ENCODE measurements at places on chromosomes 2 and 18.

- no peak for DNase-seq
Measured at GRCh38 chr2:236963631-236964182, 122.0 kb upstream of the COPS8 start.

GRCh38 chr2:156346731-156347130 is 14.2 kb upstream of the NR4A2 start:
- DNase-seq, result no peak

- DNase-seq, result no peak
Measured at GRCh38 chr2:32947076-32947483, 327 bp downstream of the LTBP1 start.

DNA sequence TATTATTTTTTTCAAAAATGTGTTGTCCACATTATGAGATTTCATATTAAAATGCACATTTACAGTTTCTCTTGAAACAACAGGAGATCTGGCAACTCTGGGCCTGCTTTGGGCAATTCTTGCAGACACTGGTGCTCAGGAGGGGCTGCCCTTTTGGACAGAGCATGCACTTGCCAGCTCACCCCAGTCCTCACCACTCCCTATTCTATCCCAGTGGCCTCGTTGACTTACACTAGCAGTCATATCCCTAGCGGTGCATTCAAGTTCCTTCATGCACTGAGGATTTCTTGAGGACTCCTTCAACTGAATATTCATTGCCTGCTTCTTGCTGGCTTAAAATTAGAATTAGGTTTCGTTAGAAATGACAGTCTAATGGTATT is 87.9 kb upstream of the FHL2 start:
- DNase-seq, result no peak

GRCh38 chr2:98558852-98559530 is 49.3 kb downstream of the COA5 start:
- peak; percentile 61 for DNase-seq

DNA sequence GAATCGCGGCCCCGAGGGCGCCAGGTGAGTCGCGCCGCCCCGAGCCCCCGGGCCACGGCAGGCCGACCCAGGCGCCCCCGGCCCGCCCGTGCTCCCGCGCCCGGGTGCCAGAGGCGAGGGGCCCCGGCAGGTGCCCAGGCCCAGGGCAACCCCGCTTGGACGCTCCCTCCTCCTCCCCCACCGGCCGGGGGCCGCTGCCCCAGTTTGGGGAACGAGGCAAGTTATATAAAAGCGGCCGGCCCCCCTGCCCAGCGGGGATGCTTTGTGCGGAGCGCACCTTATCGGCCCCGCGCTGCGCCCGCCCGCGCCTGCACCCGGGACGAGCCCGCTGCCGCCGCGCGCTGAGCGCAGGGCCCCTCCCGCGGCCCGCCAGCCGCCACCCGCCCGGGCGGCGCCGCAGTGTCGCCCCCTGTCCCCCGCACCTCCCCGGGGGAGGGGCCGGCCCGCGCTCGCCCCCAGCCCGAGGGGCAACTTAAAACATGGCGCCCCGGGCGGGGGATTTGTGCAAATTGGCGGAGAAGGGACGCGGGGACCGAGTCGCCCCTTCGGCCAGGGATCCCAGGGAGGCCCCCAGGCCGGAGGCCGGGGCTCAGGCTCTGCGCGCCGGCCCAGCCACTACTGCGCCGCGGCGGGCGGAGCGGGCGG is 639 bp downstream of the EPB41L3 start:
- DNase-seq, result no peak

- no peak for DNase-seq
Measured at GRCh38 chr2:177385151-177385550, 7.4 kb upstream of the AGPS start.

DNA sequence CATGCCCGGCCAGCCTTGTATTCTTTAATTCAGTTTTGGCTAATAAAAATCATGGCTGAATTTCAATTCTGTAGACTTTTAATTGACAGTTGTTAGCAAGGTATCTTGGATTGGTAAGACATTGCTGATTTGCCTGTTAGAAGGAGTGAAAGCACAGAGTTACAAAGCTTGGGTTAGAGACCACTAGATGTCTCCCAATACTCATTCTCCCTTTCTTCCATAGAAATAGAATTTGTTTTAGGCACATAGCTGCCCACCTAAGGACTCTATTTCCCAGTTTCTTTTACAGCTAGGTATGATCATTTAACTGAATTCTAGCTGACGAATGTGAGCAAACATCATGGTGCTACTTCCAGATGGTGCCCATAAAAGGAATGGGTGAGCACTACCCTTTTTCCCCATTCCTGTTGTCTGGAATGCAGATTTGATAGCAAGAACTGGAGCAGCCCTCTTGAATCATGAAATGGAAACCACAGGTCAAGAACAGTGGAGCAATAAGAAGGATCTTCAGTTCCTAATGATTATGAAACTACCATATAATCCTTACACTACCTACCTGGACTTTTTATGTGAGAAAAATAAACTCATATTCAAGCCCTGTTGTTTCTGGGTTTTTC is 17.5 kb downstream of the PECR start:
- DNase-seq, result peak; percentile 93

DNA sequence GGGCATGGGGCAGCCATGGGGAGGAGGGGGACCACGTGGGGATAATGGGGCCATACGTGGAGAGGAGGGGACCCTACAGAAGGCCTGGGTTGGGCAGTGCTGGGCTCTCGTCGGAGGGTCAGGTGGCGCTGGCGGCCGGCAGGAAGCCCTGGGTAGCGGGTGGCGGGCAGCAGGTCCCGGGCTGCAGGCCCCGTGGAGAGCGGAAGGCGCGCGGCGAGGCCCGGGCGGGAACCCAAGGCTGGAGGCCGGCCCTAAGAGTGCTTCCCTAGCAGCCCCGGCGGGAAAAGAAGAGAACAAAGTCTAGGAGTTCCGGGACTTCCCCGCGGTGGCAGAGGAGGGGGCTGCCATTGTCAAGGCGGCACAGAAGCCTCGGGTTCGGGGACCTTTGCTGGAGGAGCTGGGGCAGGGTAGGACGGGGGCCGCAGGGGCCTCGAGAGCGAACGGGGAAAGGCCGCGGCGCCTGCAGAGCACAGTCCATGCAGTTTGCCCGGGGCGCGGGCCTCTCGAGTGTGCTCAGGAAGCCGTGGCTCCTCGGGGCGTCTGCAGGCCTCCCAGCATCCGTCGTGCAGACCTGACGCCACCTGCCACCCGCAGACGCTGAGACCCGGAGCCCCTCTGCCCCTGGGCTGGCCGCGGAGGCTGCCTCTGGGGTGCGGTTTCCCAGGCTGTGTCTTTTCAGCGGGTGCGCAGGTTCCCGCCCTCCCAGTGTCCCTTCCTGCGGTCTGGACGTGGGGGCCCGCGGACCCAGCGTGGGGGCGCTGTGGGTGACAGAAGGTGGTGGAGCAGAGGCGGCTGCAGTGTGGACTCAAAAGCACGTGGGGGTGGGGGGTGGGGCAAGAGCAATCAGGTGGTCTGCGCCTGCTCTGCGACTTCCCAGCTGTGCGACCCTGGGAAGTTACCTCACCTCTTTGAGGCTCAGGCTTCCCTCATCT is 19.4 kb upstream of the NCL start:
- DNase-seq, result peak; percentile 7

DNA sequence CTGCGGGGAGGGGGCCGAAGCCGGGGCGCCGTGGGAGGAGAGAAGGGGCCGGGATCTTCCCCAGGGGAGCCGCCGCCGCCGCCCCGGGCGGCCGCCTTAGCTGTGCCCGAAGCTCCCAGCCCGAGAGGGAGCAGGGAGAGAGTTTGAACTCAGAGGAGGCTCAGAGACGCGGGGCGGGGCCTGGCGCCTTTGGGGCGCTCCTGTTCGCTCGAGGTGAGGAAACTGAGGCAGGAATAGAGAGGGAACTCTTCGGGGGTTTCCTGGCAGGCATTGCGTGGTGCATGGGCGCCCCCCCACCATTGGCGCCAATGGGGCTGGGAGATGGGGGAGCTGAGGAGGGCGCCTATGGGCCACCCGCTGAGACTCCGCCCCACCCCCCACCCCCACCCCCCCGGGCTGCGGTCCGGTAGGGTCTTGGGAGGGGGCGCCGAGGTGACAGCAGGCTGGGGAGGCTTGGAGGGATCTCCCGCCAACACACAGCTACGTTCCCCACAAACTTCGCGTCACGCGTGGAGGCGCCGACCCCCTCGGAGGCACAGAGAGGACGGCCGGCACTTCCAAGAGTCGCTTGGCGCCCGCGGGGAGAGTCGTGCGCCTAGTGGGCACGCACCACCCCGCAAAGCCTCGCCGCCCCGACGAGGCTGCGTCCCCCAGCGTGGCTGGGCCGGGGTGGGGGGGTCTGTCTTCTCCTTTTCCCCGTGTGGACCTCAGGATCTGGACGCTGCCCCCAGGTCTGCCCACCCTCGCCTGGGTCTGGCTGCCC is 680 bp downstream of the CTDSP1 start:
- no peak for DNase-seq

DNA sequence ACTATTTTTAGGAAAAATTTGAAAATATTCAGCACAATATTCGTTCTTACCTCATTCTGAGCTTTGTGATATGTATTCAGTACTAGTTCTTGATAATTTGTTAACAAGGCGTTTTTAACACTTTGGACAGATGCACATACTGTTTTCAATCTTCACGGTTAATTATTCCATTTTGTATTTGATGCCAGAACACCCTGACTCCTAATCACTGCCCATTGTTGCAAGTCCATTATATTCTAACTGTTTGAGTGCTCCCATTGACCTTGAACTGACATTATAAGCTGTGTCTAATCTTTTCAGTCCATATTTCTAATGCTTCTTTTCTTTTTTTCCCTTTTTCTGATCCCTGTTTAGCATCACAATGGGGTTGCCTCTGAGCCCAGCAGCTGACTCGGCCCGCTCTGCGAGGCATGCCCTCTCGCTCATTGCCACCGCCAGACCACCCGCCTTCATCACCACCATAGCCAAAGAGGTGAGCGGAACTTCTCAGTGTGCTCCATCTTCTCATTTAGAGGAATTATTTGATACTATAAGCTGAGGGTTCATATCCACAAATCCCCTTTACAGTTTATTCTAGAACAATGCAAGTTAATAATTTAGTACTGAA is 211.3 kb upstream of the BOD1L2 start:
- DNase-seq, result no peak

- DNase-seq, result no peak
Measured at GRCh38 chr2:219951099-219951498, 323.7 kb downstream of the SLC4A3 start.

GRCh38 chr18:5197461-5197860 is 404 bp upstream of the AKAIN1 start:
- DNase-seq, result no peak

- DNase-seq, result peak; percentile 63
Measured at GRCh38 chr2:241274127-241274526, 41.3 kb downstream of the HDLBP start.

- DNase-seq, result peak; percentile 77
Measured at GRCh38 chr2:84435345-84436025, 23.6 kb downstream of the SUCLG1 start.

- peak; percentile 43 for DNase-seq
Measured at GRCh38 chr18:61502472-61502871, 169.2 kb downstream of the CDH20 start.

DNA sequence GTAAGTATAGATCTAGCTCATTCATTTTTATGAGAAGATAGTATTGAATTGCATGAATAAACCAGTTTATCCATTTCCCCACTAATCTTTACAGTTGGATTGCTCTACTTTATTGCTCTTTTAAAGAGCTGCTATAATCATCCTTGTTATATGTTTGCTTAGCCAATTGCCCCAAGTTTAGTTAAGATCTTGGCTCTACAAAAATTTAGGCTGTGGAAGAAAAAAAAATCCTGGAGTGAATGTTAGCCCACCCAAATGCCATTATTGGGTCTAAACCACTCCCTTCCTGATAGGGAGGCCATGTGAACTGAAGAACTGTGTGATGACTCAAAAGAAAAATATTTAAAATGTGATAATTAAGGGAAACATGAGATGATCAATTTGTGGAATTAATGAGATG is 2.9 kb downstream of the ALS2 start:
- DNase-seq, result no peak

GRCh38 chr2:74286725-74287124 is 56.5 kb downstream of the SLC4A5 start:
- no peak for DNase-seq

- no peak for DNase-seq
Measured at GRCh38 chr2:43425659-43426058, 170.2 kb downstream of the THADA start.

- peak; percentile 77 for DNase-seq
Measured at GRCh38 chr2:191038241-191038725, 24.3 kb upstream of the STAT1 start.

- DNase-seq, result no peak
Measured at GRCh38 chr18:36977121-36977520, 148.2 kb downstream of the KIAA1328 start.

DNA sequence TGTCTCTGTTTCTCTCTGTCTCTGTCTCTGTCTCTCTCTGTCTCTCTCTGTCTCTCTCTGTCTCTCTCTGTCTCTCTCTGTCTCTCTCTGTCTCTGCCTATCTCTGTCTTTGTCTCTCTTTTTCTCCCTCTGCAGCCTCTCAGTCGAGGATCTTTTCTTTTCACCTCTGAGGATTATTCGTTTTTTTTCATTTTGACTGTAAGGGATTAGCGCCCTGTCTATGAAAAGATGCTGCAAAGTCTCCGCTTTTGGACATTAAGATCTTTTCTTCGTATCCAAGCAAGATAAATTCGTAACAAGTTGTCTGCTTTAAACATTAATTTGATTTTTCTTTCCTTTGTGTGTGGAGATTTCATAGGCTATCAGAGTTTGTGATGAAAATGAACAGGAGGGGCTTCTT is 191.2 kb upstream of the TPO start:
- DNase-seq, result peak; percentile 1

DNA sequence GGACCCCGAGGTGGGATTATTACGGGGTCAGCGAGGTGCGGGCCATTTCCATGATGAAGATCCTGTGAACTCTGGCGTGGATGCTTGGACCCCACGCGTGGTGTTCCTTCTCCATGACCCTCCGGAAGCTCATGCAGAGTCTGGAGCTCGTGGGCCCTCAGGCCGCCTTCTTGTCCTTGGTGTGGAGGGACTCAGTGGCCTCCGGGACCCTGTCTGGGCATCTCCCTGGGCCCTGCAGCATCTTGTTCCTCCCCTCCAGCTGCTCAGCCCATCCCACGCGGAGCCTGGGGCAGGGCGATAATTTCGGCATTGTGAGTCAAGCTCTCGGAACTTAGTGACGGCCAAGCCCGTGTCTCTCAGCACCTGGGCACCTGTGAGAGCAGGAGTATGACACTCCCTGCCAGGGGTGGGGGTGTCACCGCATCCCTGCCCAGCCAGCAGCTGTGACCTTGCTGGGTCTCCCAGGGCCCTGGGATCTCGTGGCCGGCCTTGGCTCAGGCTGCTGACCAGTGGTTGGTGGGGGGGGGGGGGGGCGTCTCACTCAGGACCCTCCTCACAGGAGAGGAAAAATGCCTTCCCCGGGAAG is 24.6 kb downstream of the RTP5 start:
- DNase-seq, result no peak

DNA sequence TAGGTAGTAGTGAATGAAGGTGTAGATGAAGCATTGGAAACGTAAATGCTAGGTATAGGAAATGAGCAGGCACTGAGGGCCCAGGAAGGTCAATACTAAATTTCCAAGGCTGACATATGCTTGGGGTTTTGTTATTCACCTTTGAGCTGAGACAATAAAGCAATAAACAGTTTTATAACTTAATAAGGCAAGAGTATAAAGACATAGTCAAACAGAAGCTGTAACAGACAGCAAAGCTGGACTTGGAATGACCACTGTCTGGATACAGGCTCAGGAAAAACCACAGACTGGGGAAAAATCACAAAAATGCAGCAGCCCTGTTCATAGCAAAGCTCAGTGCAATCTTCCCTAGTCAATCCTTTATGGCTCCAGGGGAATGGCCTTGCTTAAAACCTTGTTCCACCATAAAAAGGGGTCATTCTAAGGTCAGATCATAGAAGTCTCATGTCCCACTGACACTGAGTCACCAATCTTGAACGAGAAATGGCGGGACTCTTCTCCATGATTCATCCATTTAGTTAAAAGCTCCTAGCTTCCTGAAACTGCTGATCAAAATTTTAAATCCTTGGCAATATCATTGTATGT is 493.3 kb downstream of the CMPK2 start:
- DNase-seq, result peak; percentile 89

Measured in amniotic epithelial cell (primary cell).